Stimulated activated naive CD4-positive, alpha-beta T cell treated with Interleukin-2 at 50 U/mL for 16 hours (primary cell): ENCODE measurements at places on chromosomes 11 and 22.
A peak's percentile ranks its signal among the peaks of the same experiment; 100 is the strongest.

DNA sequence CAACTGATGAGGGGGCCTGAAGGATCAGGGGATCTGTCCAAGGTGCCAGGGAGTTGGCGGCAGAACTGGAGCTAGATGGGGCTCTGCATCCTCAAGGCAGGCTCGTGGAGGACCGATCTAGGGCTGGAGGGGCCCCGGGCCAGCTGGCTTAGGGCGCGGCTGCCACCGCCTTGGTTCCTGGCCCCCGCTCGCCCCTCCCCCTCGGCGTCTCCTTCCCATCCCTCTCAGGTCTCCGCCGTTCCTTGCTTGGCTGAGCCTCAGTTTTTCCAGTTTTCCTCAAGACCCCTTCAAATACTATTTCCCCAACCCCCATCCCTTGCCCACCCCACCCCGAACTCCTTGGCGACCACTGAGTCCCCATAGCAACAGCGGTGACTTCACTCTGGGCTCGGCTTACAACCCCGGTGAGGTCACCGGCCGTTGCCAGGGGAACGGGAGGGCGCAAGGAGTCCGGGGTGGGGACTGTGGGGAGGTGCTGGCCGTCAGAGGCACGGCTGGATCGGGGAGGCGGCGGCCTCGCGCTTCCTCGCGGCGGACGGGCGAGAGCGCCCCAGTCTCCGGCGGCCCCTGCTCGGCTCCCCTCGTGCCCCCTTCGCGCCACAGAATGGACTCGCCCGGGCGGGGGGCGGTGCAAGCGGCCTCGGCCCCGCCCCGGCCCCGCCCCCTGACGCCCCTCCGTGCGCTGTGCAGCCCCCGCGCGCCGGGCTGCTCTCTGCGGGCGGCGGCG is 7.5 kb downstream of the FREY1 start:
- peak; percentile 62 for DNase-seq

- no peak for DNase-seq
These were observed 499 bp downstream of the LRRC56 start for GRCh38 chr11:537622-538430.

GRCh38 chr11:68191661-68192579 is 21.2 kb downstream of the KMT5B start:
- DNase-seq = no peak

GRCh38 chr11:34179026-34179675 is 73.7 kb downstream of the NAT10 start:
- no peak for DNase-seq

GRCh38 chr11:30091246-30091645 is 74.4 kb upstream of the KCNA4 start:
- DNase-seq = no peak

DNA sequence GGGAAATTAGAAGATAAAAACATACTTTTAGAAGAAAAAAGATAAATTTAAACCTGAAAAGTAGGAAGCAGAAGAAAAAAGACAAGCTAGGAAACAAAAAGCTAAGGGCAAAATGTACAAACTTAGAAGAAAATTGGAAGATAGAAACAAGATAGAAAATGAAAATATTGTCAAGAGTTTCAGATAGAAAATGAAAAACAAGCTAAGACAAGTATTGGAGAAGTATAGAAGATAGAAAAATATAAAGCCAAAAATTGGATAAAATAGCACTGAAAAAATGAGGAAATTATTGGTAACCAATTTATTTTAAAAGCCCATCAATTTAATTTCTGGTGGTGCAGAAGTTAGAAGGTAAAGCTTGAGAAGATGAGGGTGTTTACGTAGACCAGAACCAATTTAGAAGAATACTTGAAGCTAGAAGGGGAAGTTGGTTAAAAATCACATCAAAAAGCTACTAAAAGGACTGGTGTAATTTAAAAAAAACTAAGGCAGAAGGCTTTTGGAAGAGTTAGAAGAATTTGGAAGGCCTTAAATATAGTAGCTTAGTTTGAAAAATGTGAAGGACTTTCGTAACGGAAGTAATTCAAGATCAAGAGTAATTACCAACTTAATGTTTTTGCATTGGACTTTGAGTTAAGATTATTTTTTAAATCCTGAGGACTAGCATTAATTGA is 1.0 kb downstream of the MALAT1 start:
- DNase-seq = no peak

DNA sequence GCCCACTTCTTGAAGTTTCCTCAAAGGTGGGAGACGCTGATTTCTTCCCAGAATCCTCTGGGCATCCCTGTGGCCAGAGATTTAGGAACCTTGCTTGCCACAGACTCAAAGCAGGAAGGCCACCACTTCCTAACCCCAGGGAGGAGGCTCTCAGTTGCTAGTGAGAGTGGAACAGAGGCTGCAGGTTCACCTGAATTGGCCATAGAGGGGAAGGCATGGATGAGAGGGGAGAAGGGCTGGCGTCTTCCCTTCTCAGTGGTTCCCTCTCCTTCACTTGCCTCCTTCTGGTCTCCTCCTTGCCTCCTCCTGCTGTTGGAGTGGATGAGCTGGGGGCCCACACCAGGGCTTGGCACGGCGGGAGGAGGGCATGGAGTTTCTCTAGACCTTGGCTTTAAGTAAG is 185.7 kb downstream of the ADAMTS15 start:
- no peak for DNase-seq

GRCh38 chr11:93573184-93573583 is 30.0 kb upstream of the SMCO4 start:
- no peak for DNase-seq

- no peak for DNase-seq
These were observed 16.0 kb upstream of the PPP2R1B start for GRCh38 chr11:111782109-111782741.

DNA sequence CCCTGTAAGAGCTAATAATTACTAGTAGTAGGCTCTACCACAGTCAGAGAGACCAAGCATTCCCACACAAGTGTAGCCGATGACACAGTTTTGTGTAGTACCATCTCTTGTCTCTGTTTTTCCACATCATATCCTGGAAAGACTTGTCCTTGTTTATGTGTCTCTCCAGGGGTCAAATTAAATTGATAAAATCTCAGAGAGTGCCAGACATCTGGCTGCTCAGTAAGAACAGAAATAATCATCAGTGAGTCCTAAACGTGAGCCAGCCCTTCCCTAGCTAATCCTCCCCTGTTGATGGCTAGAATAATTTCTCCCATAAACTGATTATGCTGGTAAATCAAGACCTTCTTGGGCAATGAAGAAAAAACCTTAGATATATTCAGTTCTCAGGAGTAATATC is 111.4 kb upstream of the GRAMD1B start:
- no peak for DNase-seq

- DNase-seq = no peak
These were observed 14.1 kb upstream of the SYT8 start for GRCh38 chr11:1820463-1821325.

DNA sequence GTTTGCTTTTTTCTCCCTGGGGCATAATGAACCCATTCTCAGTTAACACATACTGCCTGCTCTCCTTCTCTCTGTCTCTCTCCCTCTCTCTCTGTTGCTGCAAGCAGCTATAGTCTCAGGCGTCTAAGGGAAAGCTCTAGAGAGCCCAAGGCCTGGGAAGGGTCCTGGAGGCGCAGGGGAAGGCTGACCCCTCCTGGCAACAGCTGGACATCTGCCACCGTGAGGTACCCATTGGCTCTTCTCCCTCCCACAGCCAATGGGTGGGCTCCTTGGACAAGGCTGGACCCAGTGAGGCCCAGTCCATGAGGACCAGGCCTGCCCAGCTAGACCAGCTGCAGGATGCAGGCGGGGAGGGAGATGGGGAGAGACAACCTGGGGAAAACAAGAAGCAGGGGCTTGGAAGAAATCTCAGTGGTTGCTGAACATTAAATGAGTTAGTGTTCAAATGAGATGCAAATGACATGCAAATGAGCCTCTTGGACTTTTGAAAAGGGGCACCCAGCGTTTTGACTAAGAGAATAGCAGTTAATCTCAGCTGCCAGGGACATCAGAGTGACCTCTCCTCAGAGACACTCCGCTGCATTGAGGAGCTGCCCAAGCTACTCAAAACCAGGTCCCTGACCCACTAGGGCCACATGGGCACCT is 349.7 kb downstream of the BUD13 start:
- DNase-seq = no peak

- DNase-seq = peak; percentile 21
These were observed 497 bp upstream of the SSRP1 start for GRCh38 chr11:57336111-57336666.

- DNase-seq = no peak
These were observed 546.0 kb upstream of the CCDC179 start for GRCh38 chr11:23406131-23406819.

- DNase-seq = no peak
These were observed 86.8 kb downstream of the SLC1A2 start for GRCh38 chr11:35332524-35332923.

DNA sequence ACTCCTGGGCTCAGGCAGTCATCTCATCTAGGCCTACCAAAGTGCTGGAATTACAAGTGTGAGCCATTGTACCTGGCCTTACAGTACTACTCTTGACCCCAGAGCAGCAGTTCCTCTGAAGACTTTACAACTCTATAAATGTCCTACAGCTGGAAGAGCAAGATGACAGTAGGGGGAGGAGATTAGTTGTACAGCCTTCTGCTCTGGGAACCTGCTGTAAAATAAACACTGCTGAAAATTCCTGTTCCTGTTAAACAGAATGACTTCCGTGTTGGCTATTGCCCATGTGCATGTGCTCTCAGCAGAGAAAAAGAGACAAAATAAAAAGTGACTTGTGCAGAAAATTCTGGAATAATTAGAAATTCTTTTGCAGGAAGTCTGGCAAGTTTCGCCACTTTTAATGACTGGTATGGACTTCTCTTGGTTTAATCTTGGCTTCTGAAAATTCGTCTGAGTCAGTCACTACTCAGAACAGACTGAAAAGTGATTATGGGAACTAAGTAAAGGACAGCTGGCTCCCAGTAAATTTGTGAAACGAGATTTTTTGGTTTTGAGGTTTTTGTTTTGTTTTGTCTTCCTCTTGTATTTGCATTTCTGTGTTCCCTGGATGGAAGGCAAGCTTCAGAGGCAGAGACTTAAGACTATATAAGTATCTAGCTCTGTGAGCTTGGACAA is 955.7 kb downstream of the DLG2 start:
- DNase-seq = no peak

- no peak for DNase-seq
These were observed 8.6 kb downstream of the KCNC1 start for GRCh38 chr11:17743026-17743807.

DNA sequence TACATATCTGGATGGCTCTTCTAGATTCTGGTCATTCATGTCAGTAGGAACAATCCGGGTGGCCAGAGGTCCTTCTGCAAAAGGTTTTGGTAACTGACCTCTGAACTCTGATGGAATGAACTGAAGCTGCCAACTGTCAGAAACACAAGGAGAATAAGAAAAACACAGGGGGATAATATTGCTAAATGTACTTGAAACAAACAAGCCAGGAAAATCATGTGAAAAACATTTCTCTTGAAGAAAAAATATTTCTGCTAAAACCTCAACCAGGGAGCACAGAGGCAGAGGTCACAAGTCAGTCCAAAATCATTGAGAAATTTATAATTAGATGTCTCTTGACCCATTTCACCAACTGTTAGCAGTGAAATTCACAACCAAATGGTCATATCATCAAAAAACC is 35.2 kb downstream of the ALG9 start:
- no peak for DNase-seq

GRCh38 chr11:94665116-94665659 is 98.0 kb downstream of the PIWIL4 start:
- DNase-seq = no peak

GRCh38 chr22:42262964-42263363 is 7.5 kb downstream of the TCF20 start:
- DNase-seq = no peak

DNA sequence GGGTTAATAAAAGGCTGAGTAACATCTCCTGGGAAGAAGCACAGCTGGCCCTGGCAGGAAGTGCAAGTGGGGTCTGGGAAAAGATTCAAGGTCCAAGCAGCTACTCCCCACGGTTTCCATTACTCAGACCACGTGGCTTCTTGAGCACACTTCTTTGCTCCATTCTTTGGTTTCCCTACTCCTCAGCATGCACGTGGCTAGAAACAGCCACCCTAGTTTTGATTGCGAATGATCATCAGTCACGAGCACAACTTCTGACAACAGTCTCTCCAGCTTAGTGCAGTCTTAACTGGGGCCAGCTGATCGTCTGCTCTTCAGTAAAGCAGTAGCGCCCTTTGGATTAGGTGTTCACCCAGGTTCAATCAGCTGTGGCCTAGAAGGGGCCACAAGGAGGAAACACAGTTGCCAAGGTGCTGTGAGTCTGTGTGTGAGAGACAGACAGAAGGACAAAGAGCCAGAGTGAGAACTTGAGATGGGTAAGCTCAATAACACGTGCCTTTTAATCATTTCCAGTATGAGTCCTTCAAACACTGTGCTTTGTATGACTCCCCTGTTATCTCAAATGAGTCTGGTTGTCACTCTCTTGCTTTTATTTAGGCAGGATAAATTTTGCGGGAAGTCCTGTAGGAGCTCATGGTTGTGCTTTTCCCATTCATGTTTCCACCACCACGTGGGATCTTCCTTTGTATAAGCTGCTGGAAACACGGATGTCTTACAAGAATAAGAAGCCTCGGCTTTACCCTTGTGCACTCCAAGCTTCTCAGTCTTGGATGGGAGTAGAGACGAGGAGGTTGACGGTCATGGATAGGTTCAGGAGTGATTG is 901 bp upstream of the PARVA start:
- DNase-seq = no peak

DNA sequence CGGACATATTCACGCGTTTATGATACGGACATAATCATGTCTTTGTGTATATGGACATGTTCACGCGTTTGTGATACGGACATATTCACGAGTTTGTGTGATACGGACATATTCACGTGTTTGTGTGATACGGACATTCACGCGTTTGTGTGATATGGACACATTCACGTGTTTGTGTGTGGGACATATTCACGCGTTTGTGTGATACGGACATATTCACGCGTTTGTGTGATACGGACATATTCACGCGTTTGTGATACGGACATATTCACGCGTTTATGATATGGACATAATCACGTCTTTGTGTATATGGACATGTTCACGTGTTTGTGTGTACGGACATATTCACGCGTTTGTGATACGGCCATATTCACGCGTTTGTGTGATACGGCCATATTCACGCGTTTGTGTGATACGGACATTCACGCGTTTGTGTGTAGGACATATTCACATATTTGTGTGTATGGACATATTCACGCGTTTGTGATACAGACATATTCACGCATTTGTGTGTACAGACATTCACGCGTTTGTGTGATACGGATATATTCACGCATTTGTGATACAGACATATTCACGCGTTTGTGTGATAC is 24.9 kb downstream of the PTDSS2 start:
- no peak for DNase-seq
